ENCODE measurements at places on chromosomes 5 and 9. TPM values are rescaled to one million over a fixed set of nuclear protein-coding genes. Genes with fewer than 3 reads are reported as not detected.

Gene FOXD4
- 0.12 TPM for total RNA-seq

Gene TERT
- total RNA-seq: not detected

Gene CD14
- total RNA-seq: 1.3 TPM

Gene CANX
- 380 TPM for total RNA-seq

Gene CCDC180
- 1.7 TPM for total RNA-seq

Gene MAMDC4
- 0.37 TPM for total RNA-seq

Gene FGD3
- not detected for total RNA-seq

Measured in cardiac ventricle fibroblast (primary cell).